ENCODE measurements at places on chromosomes 2 and 18.

DNA sequence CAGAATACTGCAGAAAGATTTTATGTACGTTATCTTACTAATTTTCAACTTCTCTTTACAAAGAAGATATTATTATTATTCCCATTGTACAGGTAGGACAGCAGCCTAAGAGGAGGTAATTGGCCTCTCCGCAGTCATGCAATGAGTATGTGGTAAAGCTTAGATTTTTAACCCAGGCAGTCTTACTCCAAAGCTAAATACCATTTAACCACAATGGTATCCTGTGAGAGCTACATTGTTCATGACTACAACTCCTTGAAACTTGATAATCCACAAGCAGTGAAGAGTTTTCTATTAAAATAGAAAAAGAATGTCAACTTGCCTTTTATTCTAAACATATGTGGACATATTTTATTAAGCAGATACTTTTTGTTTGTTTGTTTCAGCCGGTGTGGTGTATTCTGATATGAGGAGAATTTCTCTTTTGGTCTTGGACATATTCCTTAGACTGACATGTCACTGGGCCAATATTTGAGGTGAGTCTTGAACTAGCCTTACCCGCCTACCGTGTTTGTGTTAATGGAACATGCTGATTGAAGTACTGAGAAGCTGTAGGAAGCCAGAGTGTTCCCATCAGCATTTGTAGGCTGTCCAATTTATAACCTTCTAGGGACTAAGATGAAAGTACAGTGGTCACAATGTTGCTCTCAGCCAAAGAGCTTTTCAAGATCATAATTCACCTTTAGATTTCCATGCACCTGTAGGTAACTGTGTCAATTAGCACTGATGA lies 293.9 kb upstream of the DCC start:
- no peak for DNase-seq

DNA sequence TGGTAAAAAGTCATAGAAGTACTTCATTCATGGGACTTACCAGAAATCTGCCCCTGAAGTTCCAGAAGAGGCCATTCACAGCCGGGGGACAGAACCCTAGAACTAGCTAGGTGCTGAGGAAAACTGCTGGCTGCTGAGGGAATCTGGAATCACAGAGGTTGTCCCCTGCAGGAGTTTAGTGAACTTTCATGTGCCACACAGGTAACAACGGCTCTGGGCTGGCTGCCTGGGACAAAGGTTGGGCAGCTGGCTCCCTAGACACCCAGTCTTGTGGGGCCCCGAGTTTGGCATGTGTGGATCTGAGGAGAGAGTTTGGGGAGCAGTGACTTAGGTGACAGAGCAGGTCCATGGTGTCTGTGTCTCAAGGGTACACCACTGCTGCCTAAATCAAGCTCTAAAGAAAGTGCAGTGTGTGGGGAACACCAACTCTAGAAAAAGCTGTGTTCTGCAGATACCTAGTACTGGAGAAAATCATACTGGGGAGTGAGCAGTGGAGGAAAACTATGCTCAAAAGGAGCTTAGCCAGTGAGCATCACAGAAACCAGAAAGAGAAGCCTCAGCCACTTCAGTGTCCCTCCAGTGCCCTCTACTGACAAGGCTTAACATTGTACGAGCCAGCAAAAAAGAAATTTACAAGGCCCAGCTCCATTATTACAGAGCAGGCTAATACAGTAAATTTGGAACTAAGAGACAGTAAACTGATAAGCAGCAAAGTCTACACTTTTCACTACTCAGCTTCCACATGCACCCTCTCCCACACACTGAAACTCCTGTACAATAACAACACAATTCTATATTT lies 15.2 kb downstream of the GALNT3 start:
- DNase-seq, result no peak

GRCh38 chr2:20231159-20231558 lies 6.2 kb upstream of the SDC1 start:
- no peak for DNase-seq

DNA sequence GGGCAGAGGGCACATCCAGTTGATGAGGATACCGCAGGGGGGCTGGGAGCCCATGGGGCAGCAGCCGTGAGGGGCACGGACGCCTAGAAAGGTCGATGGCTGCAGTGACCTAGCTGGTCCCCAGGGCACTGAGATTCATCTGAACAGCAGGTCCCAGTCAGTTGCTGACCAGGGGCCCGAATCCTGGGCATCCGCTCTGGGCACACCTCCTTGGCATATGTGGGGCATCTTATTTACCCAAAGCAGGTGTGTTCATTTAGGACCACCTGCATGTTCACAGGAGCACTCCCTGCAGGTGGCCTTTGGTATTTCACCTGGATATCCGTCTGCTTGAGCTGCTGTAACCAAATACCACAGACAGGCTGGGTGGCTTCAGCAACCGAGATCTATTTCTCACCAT lies 72.0 kb upstream of the ODC1 start:
- DNase-seq, result no peak

GRCh38 chr18:45627204-45627526 lies 11.9 kb downstream of the SLC14A2 start:
- no peak for DNase-seq

DNA sequence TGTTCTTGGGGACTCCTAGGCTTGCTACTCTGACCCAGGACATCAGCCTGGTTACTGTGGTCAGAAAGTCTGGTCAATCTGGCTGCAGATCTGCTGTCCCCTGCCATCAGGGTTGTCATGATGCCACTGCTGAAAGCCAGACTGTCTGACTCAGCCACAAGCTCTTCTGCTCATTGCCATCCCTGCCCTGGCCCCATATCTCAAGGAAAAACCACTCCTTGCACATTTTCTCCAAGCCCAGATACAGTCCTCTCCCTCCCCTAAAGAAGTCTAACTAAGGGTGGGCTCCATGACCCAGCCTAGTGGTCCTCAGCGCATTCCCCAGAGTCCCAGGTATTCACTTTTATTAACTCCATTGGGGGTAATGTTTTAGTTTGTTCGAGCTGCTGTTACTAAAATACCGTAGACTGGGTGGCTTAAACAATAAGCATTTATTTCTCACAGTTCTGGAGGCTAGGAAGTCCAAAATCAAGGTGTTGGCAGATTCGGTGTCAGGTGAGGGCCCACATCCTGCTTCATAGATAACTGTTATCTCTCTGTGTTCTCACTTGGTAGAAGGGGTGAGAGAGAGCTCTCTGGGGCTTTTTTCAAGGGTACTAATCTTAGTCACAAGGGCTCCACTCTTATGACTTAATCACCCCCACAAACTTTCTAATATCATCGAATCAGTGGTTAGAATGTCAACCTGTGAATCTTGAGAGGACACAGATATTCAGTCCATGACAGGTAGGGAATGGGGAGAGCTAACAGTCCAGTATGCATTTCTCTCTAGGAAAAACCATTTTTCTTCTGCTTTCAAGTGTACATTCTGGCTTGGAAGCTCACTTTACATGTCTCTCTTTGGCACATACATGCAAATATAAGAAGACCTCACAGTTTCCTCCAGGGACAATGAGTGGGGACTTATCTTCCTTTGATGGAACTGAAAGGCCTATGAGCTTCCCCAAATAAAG lies 94.8 kb upstream of the CXCR4 start:
- DNase-seq, result no peak

GRCh38 chr2:190579915-190580846 lies 45.7 kb upstream of the NEMP2 start:
- no peak for DNase-seq

GRCh38 chr2:215439404-215439803 lies 3.5 kb upstream of the FN1 start:
- no peak for DNase-seq

GRCh38 chr18:251572-251971 lies 16.3 kb downstream of the THOC1 start:
- no peak for DNase-seq

- no peak for DNase-seq
Measured at GRCh38 chr2:25308599-25308998, 33.1 kb downstream of the DNMT3A start.

DNA sequence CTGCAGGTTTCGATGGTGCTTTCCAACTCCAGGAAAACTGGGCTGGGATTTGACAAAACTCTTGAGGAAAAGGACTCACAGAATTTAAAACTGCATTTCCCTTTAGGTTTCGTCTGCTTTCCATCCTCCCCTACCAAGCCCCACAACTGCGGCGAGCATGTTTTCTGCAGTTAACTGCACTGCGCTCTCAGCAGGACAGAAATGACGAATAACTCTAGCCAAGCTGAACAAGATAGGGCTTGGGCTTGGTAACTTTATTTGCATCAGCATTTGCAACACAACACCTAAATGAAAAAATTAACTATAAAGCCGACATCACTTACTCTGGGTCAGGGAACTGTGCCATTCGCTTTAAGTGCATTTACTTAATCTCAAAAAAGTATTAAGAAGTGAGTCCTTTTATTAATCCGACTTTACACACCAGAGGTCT lies 669 bp upstream of the PIKFYVE start:
- no peak for DNase-seq

DNA sequence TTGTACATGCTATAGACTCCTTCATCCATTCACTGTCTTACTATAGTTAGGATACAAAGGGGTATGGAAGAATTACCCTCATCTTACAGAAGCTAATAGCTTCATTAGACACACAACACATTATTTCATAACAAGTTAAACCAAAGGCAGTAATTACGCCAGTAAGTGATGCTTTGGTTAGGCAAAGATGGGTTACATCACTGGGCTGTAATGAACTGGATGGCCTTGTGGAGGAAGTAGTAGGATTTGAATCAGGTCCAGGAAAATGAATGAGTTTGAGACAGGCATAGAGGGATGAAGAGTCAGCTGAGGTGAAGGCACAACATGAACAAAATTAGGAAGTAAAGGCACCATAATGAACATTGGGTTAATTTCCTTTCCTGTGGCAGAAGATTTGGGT lies 80.1 kb downstream of the SOCS6 start:
- no peak for DNase-seq

GRCh38 chr2:197601726-197602125 lies 73.7 kb downstream of the RFTN2 start:
- DNase-seq, result no peak

DNA sequence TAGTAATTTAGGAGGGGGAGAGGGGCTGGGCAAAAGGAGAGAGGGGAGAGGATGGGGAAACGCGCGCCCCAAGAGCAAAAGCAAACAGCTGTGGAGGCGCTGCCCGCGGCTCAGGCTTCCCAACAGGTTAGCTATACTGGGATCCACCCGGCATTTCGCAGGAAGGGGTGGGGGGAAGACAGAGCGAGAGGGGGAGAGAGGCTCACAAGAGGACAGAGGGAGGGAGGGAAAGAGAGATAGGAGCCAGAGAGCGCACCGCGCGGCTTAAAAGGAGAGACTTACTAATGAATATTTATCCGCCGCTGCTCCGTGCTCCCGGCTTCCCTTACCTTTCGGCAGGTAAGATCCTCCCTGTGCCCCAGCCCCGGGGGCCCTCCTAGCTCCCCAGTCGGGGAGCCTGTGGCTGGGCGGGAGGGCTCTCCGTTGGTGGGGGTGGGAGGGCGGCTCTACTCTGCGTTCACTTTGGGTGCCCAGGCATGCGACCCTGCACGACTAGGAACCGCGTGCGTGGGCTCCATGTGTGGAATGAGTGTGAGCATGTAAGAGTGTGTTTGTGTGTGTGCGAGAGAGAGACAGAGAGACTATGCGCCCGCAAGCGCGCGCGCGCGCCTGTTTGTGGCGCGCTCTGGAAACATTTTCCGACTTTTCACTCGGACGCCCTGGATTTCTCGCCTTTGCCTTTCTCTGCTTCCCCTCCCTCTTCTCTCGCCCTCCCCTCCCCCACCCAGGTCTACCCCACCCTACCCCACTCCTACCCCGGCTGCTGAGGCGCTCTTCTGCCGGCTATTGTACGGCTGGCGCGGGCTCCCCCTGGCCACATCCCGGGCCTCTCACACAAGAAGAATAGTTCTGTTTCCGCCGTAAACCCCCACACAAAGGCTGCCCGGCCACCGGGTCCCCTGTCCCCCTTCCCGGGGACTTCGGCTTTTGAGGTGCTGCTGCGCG lies 7.2 kb upstream of the SIX3 start:
- DNase-seq, result no peak

- no peak for DNase-seq
Measured at GRCh38 chr2:63012541-63012940, 38.1 kb upstream of the OTX1 start.

- DNase-seq, result no peak
Measured at GRCh38 chr2:69581774-69582581, 61.6 kb downstream of the AAK1 start.

GRCh38 chr18:22115573-22115972 lies 53.8 kb upstream of the GATA6 start:
- DNase-seq, result no peak

DNA sequence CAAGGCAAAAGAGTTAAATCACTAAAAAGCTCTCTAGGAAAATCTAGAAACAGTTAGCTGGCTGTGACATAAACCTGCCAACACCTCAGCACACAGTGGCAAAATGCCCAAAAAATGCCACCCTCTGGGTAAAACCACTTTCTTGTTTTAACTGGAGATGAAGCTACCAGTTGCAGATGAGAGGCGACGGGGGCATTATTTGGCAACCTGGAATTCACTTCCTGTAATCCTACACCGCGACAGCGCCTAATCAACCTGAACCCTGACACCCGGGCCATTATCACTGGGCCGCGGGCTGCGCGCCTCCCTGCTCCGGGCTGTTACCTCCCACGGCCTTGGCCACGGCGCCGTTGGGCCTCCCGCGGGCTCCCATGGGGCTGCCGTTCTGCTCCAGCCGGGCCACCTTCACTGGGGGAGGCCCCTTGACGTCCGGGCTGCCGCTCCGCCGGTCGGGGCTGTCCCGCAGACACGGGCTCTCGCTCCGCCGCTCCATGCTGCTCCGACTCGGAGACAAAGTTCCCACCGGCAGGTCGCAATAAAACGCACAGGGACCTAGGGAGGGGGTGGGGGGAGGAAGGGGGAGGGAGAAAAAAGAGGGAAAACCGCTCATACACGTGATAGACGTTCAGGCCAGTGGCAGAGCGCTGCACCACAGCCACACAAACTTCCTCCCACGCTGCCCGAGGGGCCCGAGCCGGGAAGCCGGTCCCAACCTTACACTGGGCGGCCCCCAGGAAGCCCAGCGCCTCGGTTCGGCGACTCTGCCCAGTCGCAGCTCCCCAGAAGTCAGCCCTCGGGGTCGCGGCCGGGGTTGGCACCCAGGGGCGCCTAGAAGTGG lies 2.0 kb downstream of the SATB2 start:
- DNase-seq, result no peak

GRCh38 chr2:64987001-64987955 lies 1.9 kb upstream of the SLC1A4 start:
- no peak for DNase-seq

GRCh38 chr18:7637269-7637668 lies 70.2 kb downstream of the PTPRM start:
- DNase-seq, result no peak
